ENCODE measurements at places on chromosomes 16 and 17.

DNA sequence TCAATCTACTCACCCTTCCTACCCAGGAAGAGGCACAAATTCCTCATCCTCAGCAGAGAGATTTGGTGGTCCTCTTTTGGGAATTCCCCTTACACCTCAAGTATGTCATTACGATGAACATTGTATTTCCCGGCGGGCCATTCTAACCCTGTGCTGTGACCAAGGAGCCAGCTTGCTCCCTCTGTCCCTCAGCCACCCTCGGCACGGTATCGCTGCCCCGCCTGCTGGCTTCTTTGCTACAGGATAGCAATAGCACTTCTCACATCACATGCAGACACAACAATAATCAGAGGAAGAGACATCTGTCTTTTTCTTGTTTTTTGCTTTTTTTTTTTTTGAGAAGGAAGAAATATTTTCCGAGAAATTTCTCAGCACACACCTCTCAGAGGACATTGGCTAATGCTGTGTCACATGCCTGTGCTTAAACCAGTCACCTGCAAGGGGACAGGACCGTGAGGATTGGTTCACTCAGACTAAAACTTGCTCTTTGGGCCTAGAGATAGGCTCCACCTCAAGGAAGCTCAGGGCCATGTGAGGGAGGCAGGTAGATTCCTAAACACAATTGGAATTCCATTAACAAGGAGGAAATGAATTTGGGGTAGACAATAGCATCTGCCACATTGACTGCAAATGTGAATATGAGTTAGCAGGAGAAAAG lies 41.2 kb downstream of the TMC5 start:
- no peak overlapping the region for H3K27ac ChIP-seq
- H3K27me3 ChIP-seq, result peaks cover 20% of the 10 kb centered on the region
- no peak overlapping the region for H3K4me3 ChIP-seq

GRCh38 chr17:58234512-58234911 lies 3.9 kb upstream of the LPO start:
- no peaks in the 10 kb centered on the region for H3K36me3 ChIP-seq
- H3K4me3 ChIP-seq, result no peak overlapping the region
- H3K27ac ChIP-seq, result no peak overlapping the region

- H3K27me3 ChIP-seq, result no peaks in the 10 kb centered on the region
- peaks cover 14% of the 10 kb centered on the region for H3K36me3 ChIP-seq
- peaks cover 31% of the 10 kb centered on the region for H3K4me1 ChIP-seq
- peak overlapping the region; percentile 21 for H3K4me3 ChIP-seq
Measured at GRCh38 chr16:22352723-22353122, 21.7 kb downstream of the CDR2 start.

DNA sequence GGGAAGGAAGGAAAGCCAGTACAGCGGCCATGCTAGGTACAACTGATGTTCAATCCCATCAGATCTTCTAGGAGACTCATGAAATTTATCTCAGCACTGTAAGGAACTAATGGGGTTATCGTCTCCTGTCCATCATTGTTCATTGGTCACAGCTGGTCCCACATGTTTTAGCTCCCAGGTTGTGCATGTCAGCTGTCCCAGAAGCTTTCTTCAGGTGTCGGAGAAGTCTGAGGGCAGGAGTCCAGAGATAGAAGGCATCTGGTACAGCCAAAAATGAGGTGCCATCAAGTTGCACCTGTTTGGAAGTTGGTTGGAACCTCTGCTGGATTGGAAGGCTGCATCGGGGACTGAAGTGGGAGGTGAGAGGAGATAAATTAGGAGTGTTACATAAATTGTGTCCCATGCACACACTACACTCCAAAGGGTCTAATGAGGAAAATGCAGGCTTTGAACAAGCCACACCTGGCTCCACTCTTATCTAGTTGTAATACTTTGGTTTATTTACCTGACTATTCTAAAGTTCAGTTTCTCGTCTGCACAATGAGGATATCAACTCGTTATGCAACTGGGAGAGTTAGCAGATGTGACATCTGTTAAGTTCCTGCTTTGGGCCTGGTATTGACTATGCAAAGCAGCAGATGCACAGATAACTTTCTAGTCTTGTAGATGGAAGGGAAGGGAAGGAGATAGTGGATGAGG lies 62.9 kb downstream of the MAP2K6 start:
- no peak overlapping the region for H3K4me3 ChIP-seq
- peaks cover 16% of the 10 kb centered on the region for H3K4me1 ChIP-seq
- no peaks in the 10 kb centered on the region for H3K27me3 ChIP-seq

DNA sequence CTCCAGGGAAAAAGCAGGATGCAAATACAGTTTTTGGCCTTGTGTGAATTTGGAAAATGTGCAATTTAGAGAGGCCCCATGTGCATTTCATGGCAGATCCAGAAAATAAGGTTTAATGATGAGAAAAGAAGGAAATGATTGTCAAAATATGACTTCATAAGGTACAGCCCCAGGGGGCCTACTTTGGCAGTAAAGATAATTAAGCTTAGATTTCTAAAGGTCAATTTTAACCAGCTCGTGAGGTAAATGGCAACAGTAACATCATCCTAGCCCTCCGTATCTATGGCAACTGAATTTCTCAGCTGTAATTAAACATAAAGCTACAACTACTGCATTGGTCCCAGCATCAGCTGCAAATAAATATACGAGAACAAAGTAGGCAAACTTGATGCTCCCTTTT lies 30.0 kb upstream of the PRSS54 start:
- H3K36me3 ChIP-seq, result no peaks in the 10 kb centered on the region
- no peaks in the 10 kb centered on the region for H3K4me1 ChIP-seq
- no peak overlapping the region for H3K4me3 ChIP-seq
- H3K27me3 ChIP-seq, result peaks cover 13% of the 10 kb centered on the region
- no peak for DNase-seq
- no peak overlapping the region for H3K27ac ChIP-seq

DNA sequence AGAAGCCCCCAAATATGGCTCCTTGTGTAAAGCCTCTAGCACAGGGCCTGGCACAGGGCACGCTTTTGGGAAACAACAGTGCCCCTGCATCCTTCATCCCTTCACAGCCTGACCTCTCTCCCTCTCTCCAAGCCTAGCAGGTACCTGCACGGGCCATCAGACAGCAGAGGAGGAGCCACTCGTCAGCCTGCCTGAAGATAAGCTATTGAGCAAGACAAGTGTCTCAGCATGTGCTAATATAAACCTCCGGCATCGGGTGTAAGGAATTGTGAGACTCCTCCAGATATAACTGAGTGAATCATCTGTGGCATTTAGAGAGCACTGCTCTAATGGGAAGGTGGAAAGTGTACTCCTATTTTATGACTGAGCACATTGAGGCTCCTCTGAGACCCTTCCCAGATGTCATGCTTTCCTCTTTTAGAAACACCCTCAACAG lies 38.3 kb downstream of the TBX4 start:
- H3K27me3 ChIP-seq, result peaks cover 10% of the 10 kb centered on the region
- H3K4me3 ChIP-seq, result no peak overlapping the region
- H3K27ac ChIP-seq, result no peak overlapping the region
- H3K4me1 ChIP-seq, result no peaks in the 10 kb centered on the region

DNA sequence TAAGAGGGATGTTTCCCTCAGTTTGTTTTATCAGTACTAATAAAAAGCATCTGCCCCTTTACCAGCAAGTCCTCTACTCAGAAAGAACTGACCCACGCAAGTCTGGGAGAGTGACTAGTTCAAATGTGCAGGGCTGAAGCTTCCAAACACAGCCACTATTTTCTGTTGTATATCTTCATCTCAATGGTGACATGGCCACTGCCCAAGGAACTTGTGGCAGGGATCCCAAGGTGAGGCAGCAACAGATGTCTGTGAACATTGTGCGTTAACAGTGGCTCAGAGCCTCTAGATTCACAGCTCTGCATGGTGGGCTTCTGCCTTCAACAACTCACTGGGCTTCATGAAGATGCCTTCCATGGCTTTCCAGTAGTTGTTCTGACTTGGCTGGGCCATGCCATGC lies 3.7 kb upstream of the BLTP2 start:
- peaks cover 17% of the 10 kb centered on the region for H3K36me3 ChIP-seq
- no peak overlapping the region for H3K27ac ChIP-seq
- DNase-seq, result no peak
- H3K4me3 ChIP-seq, result no peak overlapping the region
- H3K4me1 ChIP-seq, result peaks cover 26% of the 10 kb centered on the region

DNA sequence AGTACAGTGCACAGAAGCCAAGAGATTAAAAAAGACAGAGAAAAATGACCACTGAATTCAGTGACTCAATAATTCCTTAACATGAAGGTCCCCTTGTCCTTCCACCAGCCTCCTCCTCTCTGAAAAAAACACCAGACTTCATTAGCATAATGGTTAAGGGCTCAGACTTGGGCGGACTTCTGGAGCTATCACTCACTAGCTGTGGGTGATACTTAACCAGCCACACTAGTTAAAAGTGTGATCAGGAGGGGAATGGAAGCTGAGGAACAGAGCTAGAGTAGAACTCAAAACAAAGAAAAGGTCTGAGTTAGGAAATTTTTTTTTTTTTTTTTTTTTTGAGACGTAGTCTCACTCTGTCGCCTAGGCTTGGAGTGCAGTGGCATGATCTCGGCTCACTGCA lies 23.2 kb downstream of the ZNF652 start:
- peak overlapping the region; percentile 98 for H3K27ac ChIP-seq
- H3K36me3 ChIP-seq, result no peaks in the 10 kb centered on the region
- no peaks in the 10 kb centered on the region for H3K27me3 ChIP-seq
- H3K4me3 ChIP-seq, result peak overlapping the region; percentile 73

- peak overlapping the region; percentile 86 for H3K27ac ChIP-seq
- DNase-seq, result no peak
- H3K4me3 ChIP-seq, result peak overlapping the region; percentile 95
- H3K4me1 ChIP-seq, result peaks cover 30% of the 10 kb centered on the region
Measured at GRCh38 chr16:2008631-2009163, 924 bp downstream of the ZNF598 start.

DNA sequence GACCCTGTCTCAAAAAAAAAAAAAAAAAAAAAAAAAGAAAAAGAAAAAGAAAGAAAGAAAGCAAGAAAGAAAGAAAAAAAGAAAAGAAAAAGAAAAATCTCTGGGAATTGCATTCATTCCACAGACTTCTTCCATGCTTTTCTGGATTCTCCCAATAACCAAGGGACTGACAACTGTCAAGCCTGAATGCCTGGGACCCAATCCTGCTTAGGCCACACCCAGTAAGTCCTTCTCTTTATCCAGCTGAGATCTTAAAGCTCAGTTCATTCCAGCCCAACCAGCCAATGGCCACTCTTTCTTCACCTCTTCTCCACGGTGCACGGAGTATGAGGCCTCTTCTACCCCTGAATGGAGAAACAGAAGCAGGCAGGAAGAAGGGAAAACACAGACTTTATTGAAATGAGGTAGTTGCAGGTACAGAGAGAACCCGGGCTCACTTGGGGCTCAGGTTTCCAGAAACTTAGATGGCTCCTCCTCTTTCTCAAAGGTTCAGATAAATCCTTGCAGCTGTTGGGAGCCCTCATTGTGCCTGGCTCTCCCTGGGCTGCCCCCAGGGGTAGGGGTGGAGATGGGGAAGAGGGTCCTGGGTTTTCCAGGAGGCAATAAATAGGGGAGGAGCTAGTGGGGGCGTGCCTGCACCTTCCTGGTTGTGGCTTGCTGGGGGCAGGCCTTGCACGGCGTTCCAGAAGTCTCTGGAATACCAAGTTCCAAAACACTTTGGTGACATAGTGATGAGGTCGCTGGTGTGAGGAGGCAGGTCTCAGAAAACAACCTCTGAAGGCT lies 2.5 kb downstream of the HOXB1 start:
- peaks cover 18% of the 10 kb centered on the region for H3K27me3 ChIP-seq
- no peak overlapping the region for H3K27ac ChIP-seq
- no peak for DNase-seq
- peaks cover 5% of the 10 kb centered on the region for H3K36me3 ChIP-seq

DNA sequence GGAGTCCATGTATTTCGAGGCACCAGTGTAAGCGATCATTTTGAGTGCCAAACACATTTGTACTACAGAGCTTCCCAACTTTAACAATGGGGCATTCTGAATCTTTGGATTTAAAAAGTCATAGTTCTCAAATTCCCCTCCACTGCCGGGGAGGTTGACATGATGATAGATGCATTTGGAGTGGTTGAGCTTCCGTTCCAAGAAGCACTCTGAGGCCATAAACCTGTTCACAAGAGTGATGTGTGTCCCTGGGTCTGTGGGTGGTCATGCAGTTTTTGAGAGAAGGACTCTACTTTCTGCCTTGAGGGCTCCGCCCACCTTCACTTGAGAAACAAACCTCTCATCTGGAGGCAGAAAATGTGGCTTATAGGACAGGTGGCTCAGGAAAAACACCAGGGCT lies 43.7 kb downstream of the IRX5 start:
- no peaks in the 10 kb centered on the region for H3K36me3 ChIP-seq
- H3K4me3 ChIP-seq, result no peak overlapping the region
- no peak overlapping the region for H3K27ac ChIP-seq
- H3K4me1 ChIP-seq, result no peaks in the 10 kb centered on the region
- DNase-seq, result no peak

DNA sequence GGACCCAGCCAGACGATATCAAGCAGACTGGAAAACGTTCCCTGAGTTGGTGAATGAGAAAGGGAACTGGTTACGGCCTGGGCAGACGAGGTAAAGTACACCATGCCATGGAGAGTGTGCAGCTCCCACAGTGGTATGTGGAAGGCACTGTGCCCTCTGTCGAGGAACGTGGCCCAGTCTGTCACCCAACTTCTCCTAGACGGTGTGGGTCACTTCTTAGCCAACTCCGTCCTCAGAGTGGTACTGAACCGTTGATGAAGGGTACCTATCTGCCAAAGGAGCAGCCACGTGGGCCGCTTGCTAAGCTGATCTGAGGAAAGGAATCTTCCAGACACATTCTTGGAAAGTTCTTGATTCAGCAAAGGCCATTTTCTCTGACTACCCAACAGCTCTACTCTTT lies 56.0 kb upstream of the AXIN2 start:
- H3K4me1 ChIP-seq, result peaks cover 3% of the 10 kb centered on the region
- no peak overlapping the region for H3K4me3 ChIP-seq
- DNase-seq, result no peak
- no peaks in the 10 kb centered on the region for H3K36me3 ChIP-seq

DNA sequence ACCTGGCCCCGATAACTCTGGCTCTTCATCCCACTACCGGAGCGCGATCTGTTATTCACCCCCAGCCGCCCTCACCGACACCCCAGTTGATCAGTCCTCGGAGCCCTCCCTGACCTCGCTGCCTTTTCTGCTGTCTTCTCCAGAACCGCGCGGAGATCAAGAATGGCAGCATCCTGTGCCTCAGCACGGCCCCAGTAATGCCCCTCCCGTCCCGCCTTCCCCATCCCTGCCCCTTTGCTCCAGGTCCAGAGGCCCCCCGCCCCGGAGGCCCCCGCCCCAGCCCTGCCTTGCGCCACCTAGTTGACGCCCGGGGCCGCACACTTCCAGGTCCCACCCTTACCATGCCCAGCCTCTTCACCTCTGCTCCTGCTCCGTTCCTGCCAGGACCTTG lies 872 bp downstream of the ELMO3 start:
- no peaks in the 10 kb centered on the region for H3K27me3 ChIP-seq
- no peak overlapping the region for H3K4me3 ChIP-seq
- H3K36me3 ChIP-seq, result peaks cover 17% of the 10 kb centered on the region
- no peak for DNase-seq

DNA sequence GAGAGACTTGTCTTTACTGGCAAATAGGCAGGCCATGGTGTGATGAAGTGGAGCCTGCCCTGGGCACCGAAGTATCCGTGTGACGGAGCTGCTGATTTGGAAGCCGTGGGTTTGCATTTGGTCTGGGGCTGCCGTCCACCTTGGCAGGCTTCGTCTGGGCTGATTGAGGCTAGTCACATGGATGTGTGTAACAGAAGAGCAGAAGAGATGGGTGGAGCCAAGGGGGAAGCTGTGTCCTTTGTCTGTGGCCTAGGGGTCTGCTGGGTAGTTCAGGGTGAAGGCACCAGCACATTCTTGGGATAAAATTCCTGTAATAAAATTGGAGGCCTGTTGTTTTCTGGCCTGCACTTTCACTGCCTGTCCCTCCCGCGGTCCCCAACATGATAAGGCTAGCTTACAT lies 106.1 kb downstream of the AATF start:
- H3K27me3 ChIP-seq, result no peaks in the 10 kb centered on the region
- DNase-seq, result no peak
- no peaks in the 10 kb centered on the region for H3K4me1 ChIP-seq
- H3K27ac ChIP-seq, result no peak overlapping the region
- H3K4me3 ChIP-seq, result no peak overlapping the region
- no peaks in the 10 kb centered on the region for H3K36me3 ChIP-seq
